Fibroblast of skin of left biceps (primary cell): ENCODE measurements at places on chromosomes 1 and 21.

DNA sequence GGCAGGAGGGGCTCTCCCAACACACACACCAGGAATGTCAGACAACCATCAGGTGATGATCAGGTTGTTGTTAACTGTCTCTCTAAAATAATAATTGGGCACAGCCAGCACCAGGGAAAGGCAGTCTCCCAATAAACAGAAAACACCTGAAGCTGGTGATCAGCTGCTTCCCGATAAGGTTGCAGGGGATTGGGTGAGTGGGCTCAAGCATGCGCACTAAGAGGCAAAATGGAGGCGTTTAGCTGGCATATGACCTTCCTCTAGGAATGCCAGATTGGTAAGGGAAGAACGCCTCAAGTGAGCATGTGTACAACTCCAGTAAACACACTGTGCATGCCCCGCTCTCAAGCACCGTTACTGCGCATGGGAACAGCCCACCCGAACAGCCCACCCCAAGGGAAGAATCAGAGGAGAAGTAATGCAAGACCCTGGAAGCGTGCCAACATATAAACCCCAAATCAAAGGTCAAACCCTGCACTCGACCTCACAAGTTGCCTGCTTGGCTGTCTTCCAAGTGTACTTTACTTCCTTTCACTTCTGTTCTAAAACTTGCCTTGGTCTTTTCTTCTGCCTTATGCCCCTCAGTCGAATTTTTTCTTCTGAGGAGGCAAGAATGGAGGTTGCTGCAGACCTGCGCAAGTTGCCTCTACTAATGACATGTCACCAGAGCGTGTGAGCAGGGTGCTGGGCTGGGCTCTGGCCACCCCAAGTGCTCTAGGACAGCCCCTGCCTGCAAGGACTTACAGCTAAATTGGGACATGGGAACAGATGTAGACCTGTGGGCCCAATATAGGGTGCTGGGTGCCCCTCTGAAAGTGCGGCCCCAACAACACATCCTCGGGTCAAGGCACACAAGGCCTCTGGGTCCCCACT is 200.8 kb downstream of the RHOU start:
- no peak for DNase-seq

GRCh38 chr1:233453433-233454200 is 126.1 kb downstream of the MAP3K21 start:
- DNase-seq: no peak

DNA sequence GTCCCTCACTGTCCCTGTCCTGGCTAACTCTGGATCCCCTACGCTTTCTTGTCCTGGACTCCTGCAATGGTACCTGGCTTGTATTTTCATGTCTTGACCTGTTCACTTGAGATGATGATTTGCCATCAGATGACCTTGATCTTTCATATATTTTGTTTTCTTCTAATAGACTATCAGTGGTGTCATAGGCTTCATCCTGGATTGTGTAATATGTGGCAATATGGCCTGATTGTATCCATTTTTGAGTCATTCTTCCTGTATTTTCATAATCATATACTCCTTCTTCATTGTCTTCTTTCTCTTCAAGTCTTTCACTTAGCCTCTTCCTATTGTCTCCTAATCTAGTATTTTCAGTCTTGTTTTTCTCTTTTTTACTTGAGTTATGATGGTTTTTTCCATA is 11.1 kb downstream of the FLG start:
- DNase-seq: no peak

DNA sequence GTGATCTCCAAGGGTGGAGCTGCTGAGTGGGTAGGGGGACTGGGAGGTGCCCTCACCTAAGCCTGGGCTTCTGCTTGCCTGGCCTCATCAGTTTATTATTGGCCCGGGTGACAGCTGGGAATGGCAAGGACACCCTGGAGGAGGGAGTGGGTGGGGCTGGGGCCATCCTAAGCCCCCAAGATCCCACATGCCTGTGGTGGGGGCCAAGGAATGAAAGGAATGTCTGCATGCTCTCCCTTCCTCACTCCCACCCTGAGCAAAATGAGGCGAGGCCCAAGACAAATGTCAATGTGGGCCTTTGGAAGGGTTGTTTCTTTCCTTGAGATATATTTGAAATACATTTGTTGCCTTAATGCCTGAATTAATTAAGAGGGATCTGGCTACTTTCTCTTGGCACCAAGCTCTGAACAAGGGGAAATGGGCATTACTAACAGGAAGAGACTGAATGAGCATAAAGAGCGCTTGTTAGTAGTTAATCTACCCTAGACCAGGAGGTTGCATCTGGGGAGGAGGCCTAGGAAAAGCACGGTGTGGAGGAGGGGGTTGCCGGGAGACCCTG is 19.7 kb upstream of the CHI3L1 start:
- DNase-seq: no peak

GRCh38 chr1:83909687-83910086 is 89.2 kb downstream of the TTLL7 start:
- DNase-seq: no peak

DNA sequence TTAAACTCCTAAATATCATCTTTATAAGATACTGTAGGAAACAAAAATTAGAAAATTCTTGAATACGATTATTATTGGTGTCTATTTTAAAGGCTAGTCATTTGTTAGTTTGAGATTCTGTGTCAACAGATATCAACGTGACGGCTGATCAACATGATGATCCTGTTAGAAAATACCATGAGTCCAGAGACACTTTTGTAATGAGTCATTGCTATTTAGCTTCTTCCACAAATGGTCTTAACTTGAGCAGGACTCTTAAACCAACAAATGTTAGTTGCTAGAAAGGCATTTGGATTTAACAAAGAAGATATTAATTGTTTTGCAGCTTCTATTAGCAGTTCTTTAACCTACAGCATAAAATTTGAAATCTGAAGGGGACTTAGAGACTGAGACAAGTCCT is 131.2 kb downstream of the TGFB2 start:
- no peak for DNase-seq

GRCh38 chr1:23611601-23612327 is 52.5 kb upstream of the ID3 start:
- DNase-seq: no peak

GRCh38 chr1:60341274-60341673 is 267.7 kb upstream of the C1orf87 start:
- no peak for DNase-seq

DNA sequence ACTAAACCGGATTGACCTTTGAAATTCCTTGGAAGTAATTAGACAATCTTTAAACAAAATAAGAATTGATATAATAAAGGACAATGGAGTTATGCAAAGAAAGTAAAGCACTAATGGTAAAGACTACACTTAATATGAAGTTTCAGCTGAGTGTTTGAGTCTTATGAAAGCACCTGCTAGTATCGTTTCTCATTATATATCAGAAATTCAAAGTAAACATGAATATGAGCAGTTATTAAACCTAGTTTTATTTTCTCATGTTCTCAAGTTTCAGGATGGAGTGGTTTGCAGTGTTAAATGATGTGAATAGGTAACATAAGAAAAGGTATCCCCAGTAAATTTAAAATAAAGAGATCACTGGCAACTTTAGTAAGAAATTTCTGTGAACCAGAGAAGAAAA is 188.6 kb downstream of the ZP4 start:
- no peak for DNase-seq
